GOT3 (cell line): ENCODE measurements at places on chromosomes 13 and 19.

- no peak for DNase-seq
These were observed 8.5 kb upstream of the SYT5 start for GRCh38 chr19:55188625-55189024.

DNA sequence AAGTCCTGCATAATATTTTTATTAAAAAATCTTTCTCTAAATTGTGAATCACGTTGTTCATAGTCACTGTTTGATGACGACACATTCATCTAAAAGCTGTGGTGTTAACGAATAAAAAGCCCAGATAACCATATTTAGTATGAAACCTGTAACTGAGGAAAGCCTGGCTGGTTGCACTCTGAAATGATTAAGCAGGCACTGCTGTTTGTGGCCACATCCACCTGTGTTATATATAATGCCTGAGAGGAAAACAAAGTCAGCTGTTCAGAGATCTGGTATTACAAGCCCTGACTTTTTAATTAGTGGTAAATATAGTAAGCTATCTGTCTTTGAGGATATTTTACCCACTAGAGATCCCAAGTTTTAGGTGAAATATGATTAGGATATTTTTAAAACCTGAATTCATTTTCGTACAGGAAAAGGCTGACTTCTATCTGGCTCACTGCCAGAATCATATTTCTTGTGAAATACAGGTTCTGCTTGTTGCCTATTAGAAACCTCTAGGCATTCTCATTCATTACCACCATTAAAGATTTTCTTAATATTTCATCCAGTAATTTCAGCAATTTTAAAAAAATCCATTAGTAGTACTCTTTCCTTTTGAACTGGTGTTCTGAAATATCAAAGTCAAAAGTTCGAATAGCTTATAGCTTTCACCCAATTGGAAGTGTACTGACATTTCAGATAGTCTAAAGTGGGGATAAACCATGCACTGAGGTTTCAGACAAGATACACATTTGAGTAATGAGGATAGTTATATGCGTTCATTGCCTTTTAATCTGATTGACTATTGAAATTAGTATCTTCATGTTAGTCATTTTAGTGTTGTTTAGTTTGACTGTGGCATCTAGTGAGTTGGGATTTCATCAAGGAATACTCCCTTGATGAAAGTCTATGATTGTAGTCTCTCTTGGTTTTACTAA is 79.7 kb downstream of the LMO7 start:
- no peak for DNase-seq

DNA sequence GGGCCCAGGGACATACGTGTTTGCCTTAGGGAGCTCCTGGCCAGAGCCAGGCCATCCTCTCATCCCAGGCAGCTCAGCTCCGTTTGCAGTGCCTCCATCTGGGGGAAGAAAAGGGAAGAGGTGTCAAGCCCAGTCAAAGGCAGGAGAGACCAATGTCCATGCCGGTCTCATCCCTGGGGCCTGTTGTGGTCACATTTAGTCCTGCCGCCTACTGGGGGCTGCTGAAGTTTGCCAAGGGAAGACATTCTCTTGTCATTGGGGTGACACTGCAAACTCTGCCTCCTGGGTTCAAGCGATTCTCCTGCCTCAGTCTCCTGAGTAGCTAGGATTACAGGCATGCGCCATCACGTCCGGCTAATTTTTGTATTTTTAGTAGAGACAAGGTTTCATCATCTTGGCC is 195.2 kb downstream of the UQCRFS1 start:
- no peak for DNase-seq

DNA sequence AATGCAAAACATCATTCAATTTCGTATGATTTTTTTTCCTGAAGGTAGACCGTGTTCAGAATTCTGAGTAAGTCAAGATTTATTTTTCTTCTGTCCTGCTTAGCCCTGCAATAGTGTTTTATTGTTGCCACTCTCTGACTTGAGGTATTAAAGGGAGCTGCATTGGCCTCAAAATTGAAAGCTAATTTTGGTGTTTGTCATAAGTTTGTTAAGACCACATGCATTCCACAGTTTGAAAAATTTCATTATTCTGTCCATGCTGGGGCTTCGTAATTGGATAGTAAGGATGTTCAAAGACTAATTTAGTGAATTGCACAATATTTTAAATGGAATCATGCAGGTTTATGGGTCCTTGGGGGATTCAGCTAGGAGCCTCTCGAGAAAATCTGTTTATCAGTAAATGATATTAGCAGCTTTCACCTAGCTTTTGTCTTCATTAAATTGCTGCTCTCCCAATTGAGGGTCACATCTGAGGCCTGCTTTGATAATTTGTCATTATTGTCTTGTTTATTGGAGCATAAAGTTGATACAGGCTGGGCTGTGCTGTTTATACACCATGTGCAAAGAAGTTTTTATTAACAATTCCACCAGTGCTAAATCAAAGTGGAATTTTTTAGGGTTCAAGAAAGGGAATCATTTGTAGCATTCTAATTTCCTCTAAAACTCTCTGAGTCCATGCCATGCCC is 339.8 kb upstream of the OBI1 start:
- DNase-seq = no peak

GRCh38 chr13:110592665-110593064 is 22.7 kb upstream of the NAXD start:
- DNase-seq = no peak

GRCh38 chr13:94128430-94128829 is 351.1 kb downstream of the DCT start:
- DNase-seq = no peak

GRCh38 chr13:25262261-25262660 is 25.0 kb downstream of the MTMR6 start:
- no peak for DNase-seq
